Stimulated activated CD4-positive, alpha-beta T cell treated with anti-CD3 and anti-CD28 coated beads, Interleukin-15, amount 100 ng/mL, for 1 hour (primary cell): ENCODE measurements at places on chromosomes 5 and 9.
A peak's percentile ranks its signal among the peaks of the same experiment; 100 is the strongest.

GRCh38 chr5:132007399-132008162 is 3.9 kb downstream of the ACSL6 start:
- peak; percentile 44 for DNase-seq

DNA sequence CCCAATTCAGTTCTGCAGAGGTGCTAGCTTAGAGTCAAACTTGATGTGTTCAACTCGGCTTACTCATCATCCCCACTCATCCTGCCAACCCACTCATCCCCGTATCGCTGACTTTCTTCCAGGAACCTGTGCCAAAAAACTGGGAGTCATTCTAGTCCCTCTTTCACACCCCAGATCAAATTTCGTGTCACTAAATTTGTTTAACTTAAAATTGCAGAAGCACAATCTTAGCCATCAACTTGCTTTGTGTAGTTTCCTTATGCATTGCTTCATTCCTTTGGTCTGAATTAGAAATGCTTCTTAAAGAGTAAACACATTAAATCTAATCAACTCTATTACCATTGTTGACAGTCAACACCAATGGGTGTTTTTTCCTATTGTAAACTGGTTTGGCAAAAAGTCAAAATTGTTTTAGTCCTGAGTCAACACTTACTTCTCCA is 162.4 kb downstream of the TTC39B start:
- no peak for DNase-seq

DNA sequence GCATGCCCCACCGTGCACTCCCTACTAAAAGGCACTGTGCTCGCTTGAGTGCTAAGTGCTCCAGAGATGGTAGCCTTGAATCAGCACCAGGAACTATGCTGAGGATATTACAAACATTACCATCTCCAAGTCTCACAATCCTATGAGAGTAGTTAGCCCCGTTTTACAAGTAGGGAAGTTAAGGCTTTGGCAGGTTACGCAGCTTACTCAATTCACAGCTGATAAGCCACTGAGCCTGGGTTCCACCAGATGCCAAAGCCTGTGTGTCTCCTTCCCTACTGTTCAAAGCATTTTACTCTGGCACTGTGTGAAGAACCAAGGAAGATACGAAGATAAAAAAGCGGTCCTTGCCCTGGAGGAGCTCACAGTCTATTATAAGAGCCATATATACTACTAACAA is 216.2 kb downstream of the EBF1 start:
- no peak for DNase-seq

- DNase-seq = no peak
Observed at GRCh38 chr9:34371886-34372466, 4.7 kb downstream of the MYORG start.

DNA sequence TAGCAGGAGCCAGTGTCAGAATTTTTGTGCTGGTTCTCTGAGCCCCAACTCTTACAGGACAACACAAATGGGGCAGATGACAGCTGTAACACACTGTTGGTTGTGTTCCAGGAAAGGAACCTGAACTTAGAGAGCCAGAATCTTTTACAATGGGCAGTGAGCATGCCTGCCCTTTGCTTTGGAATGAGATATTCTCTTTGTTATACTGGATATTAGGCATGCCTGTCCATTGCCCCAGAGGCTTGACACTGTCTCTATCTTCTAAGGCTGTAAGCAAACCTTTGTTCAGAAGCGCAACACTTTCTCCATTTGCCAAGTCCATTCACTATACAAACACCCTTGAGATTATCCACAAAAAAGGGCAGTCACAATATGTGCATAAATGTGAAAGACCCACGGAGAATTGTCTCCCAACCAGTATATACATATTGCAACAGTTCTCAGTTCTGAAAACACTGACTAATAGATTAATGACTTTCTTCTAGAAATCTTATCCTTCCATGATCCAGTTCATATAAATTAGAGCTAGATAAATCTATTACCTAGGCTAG is 26.3 kb upstream of the CEP120 start:
- DNase-seq = no peak

DNA sequence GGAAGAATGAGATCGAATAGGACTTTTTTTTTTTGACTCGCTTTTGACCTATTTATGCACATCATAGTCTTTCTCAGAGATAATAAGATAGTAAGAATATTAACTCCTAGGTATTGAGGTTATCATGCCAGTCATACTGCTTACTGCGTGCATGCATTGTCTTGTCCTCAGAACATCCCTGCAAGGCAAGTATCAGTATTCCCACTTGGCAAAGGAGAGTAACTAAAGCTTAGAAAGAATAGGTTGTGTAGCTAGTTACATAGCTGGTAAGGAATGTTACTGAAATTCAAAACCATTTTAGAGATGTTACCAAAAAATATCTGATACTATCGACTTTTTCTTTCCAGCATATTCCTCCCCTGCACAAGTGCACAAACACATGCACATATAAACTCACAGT is 296.1 kb upstream of the CLINT1 start:
- DNase-seq = no peak
